ENCODE measurements at places on chromosomes 6 and 20.

- DNase-seq = no peak
These were observed 591 bp upstream of the DCBLD1 start for GRCh38 chr6:117481926-117482239.

DNA sequence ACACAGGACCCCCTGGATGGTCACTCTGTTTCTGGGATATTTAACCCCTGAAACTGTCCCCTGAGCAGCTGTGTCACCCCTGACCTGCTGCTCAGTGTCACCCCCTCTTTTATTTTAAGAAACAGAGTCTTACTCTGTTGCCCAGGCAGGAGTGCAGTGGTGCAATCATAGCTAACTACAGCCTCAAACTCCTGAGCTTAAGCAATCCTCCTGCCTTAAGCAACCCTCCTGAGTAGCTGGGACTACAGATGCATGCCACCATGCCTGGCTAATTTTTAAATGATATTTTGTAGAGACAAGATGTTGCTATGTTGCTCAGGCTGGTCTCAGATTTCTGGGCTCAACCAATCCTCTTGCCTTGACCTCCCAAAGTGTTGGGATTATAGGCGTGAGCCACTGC is 21.5 kb upstream of the GTSF1L start:
- DNase-seq = no peak

DNA sequence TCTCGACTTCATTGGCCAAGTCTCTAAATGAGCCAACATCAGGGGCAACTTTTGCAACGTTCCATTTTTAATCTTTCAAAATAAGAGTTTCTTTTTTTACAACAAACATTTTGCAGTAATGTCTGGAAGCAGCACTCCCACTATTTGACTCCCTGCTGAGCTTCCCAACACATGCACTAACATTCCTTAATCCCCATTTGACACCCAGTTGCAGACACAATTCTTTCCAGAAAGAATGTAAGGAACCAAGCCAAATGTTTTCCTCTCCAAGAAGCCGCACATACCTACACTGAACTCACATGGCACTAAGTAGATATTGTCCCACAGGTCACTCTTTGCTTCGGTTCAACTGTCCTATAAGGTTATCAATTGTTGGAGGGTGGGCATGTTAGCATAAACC is 165.6 kb downstream of the GRM1 start:
- no peak for DNase-seq

- peak; percentile 23 for DNase-seq
These were observed 25.6 kb upstream of the HLA-DQB1 start for GRCh38 chr6:32692019-32692418.

- no peak for DNase-seq
These were observed 21.5 kb downstream of the OR2B2 start for GRCh38 chr6:27890445-27891319.

DNA sequence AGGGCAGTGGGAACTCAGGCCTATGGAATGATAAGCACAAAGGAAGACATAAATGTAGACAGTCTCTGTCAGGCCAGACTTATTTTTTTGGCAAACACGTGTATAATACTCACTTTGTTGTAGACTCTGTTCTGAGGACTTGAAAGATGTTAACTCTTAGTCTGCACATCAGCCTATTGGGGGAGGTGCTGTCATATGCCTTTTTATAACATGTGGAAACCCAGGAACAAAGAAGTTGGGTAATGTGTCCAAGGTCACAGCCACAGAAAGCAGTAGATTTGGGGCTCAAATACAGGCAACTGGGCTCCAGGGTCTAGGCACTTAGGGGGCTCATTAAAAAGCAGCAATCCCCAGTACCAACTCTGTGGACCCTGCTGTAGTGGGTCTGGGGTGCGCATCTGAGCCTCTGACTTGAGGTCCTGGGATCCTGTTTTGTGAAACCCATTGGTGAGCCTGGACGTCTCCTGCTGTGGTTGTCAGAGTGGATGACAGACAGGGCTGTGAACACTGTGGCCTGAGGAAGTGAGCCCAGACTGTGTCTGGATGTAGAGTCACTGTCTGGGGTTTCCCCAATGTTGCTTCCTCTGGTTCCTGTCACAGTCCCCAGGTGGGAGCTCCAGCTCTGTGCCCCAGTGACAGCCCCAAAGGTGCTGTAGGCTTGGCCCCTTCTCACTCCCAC is 50.0 kb downstream of the CDH26 start:
- no peak for DNase-seq

Measured in stimulated activated CD4-positive, alpha-beta T cell treated with anti-CD3 and anti-CD28 coated beads, Interleukin-1b, Interleukin-23, amount 100 ng/mL, for 1 hour (primary cell).